ENCODE measurements at places on chromosomes 3 and 15.

GRCh38 chr3:61857297-61857696 lies 295.9 kb downstream of the PTPRG start:
- no peak for DNase-seq

GRCh38 chr3:178300441-178300959 lies 235.7 kb upstream of the KCNMB2 start:
- no peak for DNase-seq

DNA sequence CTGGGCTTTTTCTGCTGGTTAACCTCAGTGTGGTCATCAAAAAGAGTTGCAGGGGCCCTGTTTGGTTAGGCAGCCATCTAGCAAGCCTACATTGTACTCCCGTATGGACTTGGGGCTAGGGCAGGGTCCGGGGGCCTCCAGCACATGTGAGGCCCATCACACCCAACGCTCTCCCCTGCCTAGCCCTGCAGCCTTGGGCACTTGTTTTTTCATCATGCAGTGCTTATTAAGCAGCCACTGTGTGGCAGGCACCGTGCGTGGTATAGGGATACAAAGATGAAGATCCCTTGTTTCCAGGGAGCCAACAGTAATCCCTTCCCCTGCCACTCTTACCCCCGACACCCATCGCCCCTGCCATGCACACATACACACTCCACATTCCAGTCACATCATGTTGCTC lies 14.2 kb downstream of the MRAS start:
- no peak for DNase-seq

DNA sequence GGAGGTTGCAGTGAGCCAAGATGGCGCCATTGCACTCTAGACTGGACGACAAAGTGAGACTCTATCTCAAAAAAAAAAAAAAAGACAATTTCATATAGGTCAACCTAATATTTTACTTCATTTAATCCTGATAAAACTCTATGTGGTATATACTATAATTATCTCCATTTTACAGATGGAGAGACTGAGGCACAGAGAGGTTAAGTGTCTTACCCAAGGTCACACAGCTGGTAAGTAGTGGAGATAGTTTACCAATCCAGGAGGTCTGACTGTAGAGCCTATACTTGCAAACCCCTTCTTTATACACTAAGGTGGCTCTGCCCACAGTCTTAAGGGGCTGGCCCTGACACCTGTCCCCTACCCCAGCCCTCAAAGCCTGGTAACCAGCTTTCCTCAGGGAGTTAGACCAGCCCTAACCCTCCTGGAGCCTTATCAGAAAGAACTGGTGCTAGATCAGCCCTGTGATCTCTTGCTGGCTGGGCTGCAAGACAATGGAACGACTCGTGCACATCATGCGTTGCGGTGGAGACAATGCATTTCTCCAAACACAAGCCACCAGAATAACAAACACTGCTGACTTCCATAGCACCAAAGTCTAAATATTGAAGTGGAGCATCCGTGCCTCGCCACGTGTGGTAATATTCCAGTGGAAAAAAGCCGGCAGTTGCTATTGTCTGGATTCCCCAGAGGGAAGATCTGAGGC lies 60.0 kb upstream of the SMAD3 start:
- DNase-seq = no peak

GRCh38 chr3:98454929-98455328 lies 8.1 kb upstream of the OR5K1 start:
- DNase-seq = no peak

GRCh38 chr3:53820084-53820483 lies 26.1 kb downstream of the CHDH start:
- no peak for DNase-seq

DNA sequence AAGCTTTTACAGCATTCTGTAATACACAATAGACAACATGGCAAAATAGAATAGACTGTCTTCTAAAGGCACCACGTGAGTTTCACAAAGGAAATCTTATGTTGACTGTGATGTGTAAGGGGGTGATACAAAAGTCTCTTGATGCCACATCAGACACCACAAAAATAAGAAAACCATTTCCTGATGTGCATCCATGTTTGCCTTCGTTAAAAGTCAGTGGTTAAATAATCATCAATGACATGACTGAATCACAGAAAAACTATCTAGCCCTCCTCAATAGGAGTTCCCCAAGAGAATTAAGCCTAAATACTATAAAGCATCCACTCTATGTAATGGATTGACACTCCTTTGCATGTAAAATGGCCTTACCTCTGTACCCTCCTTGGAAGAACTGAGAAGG lies 198.6 kb upstream of the SLC2A2 start:
- DNase-seq = no peak

DNA sequence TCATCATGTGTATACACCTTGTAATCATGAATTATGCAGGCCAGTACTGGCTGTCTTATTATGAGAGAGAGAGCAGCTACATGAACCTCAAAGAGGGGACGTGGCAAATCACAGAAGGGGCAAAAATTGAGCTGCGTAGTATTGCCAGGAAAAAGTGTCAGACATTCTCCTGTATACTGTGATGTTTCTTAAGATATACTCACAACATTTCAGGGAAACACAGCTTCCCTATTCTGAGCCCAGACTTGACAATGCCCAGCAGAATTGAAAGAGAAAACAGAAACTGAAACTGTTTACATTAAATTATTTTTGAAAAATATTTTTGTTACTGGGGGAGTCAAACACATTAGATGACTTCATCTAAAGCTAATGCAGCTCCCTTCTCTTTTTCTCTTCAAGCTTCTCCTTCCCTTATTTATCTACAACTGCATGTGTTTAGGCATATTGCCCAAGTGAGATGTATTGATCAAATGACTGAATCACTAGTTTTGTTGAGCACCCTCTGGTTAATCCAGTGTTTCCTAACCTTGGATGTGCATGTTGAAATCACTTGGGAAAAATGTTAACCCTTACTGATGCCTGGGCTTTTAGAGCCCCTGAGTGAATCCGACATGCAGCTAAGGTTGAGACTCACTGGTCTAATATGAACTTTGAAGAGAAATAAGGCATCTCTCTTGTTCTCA lies 39.5 kb downstream of the CADPS start:
- no peak for DNase-seq

DNA sequence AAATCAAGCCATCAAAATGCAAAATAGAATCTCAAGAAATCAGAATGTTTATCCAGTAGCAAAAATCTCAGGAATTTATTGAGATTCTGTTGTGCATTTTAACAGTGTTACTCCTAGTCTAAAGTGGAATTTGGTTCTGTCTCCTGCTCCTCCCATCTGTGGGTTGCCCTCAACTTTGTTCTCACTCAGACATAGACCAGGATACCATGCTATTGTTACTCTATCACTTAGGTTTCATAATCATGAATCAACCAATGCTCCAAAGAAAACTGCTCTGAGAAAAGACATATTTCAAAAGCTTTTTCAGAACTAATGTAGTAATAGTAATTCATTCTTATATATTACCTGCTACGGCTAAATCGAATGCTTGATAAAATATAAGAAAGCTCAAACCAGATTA lies 274.7 kb downstream of the RBMS3 start:
- no peak for DNase-seq

DNA sequence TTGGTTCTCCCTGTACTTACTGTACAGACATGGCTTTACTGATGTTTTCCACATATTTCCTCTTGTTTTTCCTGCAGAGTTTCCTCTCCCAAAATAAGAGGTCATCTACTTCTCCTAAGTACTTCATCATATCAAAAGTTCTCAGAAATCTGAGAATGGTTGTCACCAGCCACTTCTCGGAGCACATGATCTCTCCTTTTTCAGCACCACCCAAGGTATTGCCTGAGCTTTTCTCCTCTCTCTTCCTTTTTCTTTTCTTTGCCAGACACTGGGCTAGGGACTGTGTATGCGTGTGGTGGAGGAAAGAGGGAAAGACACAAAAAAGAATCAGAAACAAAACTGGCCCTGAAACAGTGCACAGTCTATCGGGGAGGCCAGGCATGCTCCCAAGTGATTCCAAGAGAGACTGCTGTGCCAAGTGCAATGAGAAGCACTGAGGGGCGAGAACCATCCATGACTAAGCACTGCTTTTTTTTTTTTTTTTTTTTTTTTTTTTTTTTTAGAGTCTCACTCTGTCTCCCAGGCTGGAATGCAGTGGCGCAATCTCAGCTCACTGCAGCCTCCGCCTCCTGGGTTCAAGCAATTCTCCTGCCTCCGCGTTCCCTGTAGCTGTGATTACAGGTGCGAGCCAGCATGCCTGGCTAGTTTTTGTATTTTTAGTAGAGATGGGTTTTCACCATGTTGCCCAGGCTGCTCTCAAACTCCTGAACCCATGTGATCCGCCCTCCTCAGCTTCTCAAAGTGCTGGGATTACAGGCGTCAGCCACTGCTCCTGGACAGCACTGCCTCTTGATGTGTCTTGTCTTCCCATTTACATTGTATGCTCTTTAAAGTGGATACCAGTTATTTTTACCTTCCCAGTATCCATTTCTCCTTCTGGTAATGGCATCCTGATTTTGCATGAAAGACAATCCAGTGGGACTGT lies 194.0 kb upstream of the FEZF2 start:
- peak; percentile 52 for DNase-seq

GRCh38 chr3:170077361-170077760 lies 39.6 kb downstream of the GPR160 start:
- no peak for DNase-seq

Data from brain microvascular endothelial cell (primary cell).